ENCODE measurements at places on chromosomes 7 and 10.

DNA sequence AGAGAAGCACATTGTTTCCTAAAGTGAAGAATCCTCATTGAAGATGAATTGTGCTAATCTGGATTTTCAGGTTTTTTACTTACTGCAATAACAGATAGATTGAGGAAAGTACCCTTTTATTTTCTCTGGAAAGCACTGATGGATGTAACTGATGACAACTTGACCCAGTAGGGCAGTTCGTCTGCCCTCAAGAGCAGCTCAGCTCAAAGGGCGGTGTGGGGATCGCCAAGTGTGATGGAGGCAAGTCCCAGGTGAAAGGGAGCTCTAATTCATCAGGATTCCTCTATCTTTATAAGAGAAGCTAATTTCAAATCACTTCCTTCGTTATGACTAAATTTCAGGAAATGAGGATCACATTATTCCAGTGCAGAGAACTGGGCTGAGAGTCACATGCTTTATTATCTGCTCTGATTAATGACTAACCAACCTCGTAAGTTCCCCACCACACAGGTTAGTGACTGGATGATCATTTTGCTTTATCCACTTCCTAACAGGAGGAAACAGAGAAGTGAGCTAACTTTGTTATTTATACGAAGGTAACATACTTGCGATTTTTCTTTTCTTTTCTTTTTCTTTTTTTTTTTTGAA, 98.8 kb downstream of the PFKFB3 start:
- DNase-seq, result no peak

GRCh38 chr10:93516006-93516380, 19.6 kb downstream of the CEP55 start:
- DNase-seq, result no peak

GRCh38 chr10:5557799-5558771, 33.3 kb downstream of the CALML3 start:
- DNase-seq, result no peak

- DNase-seq, result no peak
These were observed 47.4 kb downstream of the ZMYND11 start for GRCh38 chr10:182441-183201.

DNA sequence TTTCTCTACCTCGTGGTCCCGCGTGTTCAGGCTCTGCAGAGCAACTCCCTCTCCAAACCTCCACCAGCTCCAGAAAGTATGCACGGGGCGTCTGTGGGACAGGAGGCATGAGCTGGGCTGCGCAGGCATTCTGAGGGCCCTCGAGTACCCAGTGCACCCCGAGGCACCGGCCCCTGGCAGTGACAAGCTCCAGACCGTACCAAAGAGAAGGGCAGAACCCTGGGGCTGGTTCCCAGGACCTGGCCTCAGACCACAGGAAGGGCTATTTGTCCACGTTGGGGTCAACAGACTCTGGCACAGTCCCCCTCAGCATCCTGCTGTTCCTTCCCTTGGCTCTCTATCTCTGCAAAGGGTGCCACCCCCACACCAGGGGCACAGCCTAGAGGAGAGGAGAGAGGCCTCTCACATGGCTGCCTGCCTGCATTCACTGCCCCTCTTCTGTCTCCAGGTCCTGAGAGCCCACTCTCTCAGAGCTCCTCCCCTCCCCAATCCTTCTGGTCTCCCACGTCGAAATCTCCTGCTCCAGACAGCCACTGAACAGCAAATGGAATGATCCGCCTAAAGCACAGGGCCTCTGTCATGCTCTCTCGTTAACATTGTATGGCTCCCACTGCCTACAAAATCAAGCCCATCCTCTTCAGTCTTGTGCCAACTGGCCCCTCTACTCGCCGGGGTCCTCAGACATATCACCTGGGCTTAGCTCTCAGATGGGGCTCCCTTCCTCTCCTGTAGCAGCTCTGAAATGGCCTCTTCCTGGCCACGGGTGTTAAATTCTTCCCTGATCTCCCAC, 96.3 kb downstream of the OAT start:
- DNase-seq, result no peak

GRCh38 chr10:122331615-122332446, 42.7 kb upstream of the PLEKHA1 start:
- no peak for DNase-seq

DNA sequence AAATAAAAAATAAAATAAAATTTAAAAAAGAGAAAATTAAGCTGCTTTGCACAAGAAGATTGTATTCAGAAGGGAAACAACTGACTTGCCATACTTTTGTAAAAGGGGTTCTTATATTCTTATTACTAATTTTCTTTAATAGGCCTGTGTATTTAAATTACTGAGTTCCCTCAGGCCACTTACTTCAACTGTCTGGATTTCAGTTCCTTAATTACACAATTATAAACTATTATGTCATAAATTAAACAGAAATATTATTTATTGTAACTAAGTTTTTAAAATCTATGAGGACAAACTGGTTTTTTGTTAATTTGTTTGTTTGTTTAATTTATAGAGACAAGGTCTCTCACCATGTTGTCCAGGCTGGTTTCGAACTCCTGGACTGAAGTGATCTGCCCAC, 22.4 kb upstream of the MICU1 start:
- no peak for DNase-seq

- DNase-seq, result no peak
These were observed 12.8 kb downstream of the SUGCT start for GRCh38 chr7:40147371-40148246.

DNA sequence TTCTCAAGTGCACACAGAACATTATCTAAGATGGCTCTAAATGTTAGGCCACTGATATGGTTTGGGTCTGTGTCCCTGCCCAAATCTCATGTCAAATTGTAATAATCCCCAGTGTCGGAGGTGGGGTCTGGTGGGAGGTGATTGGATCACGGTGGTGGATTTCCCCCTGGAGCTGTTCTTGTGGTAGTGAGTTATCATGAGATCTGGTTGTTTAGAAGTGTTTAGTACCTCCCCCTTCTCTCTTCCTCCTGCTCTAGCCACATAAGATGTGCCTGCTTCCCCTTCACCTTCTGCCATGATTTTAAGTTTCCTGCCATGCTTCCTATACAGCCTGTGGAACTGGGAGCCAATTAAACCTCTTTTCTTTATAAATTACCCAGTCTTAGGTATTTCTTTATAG, 11.2 kb upstream of the GSTK1 start:
- no peak for DNase-seq

DNA sequence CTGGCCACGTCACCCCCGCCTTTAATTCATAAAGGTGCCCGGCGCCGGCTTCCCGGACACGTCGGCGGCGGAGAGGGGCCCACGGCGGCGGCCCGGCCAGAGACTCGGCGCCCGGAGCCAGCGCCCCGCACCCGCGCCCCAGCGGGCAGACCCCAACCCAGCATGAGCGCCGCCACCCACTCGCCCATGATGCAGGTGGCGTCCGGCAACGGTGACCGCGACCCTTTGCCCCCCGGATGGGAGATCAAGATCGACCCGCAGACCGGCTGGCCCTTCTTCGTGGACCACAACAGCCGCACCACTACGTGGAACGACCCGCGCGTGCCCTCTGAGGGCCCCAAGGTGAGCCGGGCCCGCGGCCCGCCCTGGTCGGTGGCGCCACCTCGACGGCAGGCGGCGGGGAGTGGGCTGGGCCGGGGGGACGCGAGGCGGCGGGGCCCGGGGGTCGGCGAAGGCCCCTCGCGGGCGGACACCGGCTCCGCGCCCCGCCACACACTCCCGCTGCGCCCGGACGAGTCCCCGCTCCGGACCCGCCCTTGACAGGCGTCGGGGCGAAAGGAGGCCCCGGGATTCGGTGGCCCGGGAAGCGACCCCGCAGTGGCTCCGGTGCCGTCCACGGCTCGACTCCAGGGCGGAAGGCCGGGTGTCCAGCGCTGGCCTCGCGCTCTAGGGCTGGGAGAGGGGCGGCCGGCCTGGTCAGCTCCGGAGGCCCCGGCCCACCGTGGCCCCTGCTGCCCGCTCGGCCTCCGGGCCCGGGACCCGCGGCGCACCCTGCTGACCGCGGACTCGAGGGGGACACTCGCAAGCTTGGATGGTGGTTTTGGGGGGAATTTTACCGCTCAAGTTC, 557 bp downstream of the BAG3 start:
- DNase-seq, result no peak

- no peak for DNase-seq
These were observed 6.8 kb upstream of the MYOZ1 start for GRCh38 chr10:73647875-73648651.

- no peak for DNase-seq
These were observed 104.6 kb downstream of the HECTD2 start for GRCh38 chr10:91514787-91515186.

GRCh38 chr10:117980216-117980615, 66.5 kb downstream of the RAB11FIP2 start:
- peak; percentile 69 for DNase-seq

DNA sequence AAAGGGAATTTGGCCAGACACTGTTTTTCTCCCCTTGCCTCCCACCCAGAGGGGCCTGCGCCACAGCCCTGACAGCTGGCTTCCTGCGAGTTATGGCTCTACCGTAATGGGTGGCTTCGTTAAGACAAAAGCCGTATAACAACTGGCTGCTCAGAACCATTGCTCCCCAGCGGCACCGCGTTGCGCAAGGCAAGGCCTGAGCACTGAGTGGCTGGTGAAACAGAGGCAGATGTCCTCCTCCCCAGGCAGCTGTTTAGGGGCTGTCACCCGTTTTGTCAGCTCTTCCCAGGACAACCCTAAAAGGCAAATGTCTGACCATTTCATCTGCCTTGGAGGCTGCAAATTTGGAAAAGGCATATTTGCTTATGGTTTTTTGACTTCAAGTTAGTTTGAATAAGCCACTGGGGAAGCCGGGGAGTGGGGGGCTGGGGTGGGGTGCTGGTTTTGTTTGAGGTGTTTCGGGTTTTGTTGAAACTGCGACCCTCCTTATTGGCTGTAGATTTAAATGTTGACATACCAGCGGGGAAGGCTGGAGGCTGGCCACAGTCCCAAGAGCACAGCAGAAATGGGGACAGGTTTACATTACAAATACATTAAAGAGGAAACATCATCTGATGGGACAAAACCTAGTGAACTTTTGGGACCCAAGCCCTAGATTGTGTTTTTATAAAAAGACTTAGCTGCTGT, 681 bp upstream of the SPOCK2 start:
- no peak for DNase-seq

GRCh38 chr7:115980159-115980558, 50.4 kb downstream of the TFEC start:
- DNase-seq, result no peak

- no peak for DNase-seq
These were observed 1.1 kb downstream of the UFSP1 start for GRCh38 chr7:100888291-100888987.

- no peak for DNase-seq
These were observed 260.5 kb downstream of the GPAM start for GRCh38 chr10:111923032-111923431.

GRCh38 chr10:124114696-124115095, 21.3 kb upstream of the CHST15 start:
- no peak for DNase-seq

GRCh38 chr7:118429141-118429540, 204.6 kb downstream of the ANKRD7 start:
- no peak for DNase-seq

DNA sequence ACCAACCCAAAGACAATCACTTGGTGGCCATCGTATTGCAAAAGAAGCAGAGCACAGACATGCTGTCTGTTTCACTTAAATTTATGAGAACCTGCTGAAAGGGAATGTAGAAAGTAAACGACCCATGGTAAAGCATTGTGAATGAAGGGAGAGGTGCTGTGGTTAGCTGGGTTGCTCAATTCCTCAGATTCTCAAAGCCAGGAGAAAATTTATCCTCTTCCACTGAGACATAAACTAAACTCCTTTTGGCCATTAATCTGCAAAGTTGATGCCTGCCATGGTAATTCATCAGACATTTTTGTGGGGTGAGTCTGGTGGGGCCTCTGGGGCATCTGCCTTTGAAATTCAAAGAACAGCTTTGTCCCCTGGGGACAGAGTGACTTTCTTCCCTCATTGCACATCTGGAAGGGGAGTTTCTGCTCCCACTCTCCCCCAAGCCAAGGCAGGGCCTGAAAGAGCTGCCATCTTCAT, 951.0 kb downstream of the LRMDA start:
- peak; percentile 68 for DNase-seq

GRCh38 chr10:19815731-19816410, 361 bp upstream of the PLXDC2 start:
- DNase-seq, result no peak

DNA sequence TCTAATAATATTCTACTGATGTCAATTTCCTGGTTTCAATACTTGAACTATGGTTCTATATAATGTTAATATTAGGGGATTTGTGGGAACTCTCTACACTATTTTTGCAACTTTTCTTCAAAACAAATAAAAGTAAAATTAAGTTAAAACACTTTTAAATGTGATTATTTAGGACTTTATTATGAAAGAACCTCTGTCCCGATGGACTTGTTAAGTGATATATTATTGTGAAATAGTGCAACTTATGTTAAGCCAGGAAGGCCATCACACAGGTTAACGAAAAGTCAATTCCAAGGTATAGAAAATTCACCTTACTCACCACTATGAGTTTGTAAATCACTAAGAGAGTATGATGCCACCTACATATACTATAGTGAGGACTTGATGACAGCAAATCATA, 79.2 kb downstream of the IMMP2L start:
- no peak for DNase-seq

DNA sequence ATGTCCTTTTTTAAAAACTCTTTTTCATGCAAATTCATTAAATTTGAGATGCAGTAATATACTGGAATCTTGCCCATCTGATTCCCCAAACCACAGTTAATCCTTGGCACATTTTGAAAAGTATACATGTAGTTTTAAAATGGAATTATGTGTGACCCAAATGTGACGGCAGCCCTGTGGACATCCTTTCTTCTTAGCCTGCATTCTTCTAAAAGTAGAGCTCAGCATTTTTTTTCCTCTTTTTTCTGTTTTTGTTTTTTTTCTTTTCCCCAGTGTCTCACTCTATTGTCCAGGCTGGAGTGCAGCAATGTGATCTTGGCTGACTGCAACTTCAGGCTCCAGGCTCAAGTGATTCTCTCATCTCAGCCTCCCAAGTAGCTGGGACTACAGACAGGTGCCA, 338.9 kb downstream of the GALNT17 start:
- DNase-seq, result no peak

DNA sequence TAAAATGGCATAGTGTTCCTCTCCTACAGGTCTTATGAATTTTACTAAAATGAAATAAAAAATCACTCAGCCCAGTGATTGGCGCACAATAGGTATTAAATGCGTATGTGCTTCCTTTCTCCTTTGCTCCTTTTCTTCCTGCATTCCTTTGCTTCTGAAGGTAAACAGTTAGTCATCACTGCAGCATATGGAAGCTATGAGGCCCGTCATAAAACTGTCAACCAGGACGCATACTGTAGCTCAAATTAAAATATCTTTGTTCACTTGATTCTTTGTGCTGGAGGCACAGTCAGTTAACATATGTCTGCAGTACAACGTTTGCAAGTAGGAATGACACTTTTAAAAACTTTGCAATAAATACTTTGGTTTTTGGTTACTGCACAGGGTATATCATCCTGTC, 374.7 kb downstream of the TCERG1L start:
- no peak for DNase-seq

- DNase-seq, result no peak
These were observed 2.3 kb downstream of the DMTF1 start for GRCh38 chr7:87154569-87154968.

DNA sequence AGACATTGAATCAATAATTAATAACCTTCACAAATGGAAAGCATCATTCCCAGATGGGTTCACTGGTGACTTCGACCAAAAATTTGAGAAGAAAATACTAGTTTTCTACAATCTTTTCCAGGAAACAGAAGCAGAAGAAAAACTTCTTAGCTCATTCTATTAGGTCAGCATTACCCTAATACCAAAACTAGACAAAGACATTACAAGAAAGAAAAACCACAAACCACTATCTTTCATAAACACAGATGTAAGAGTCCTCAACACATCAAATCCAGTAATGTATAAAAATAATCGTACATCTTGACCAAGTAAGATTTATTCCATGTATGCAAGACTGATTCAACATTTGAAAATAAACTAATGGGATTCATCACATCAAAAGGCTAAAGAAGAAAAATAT, 64.0 kb upstream of the CDK1 start:
- no peak for DNase-seq

Data from HS-5 (cell line).